ENCODE measurements at places on chromosomes 16 and 17.

DNA sequence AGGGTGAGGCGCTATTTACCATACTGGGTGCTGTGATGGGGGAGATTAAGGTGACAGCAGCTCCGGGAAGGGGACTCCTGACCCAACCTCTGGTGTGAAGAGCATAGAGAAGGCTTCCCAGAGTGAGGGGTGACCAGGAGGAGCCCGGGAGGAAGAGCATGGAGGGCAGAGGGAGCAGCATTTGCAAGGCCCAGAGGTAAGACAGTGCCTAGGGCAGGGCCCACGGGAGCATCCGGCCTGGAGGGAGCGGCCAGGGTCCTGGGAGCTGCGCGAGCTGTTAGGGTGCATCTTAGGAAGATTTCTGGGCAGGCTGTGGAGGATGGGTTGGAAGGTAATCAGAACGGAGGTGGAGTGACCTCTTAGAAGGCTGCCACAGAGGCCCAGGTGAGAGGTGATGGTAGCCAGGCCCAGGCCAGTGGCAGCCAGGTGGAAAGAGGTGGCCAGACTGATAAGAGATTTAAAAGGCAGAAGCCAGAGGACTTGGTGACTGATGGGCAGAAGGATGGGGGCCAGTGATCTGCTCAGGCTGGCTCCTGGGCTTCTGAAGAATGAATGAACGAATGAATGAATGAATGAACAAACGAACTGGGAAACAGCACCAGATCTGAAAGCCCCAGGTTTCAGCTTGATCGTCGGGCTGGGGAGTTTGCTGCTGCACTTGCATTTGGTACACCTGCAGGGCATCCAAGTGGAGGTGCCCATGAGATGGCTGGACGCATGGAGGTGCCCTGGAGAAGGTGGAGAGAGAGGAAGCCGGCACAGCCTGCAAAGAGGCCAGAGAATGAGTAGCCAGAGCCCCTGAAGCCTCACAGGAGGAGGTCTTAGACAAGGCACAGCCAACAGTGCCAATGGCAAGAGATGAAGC, 13.0 kb upstream of the TMEM92 start:
- no peak for DNase-seq

GRCh38 chr17:2724784-2725164, 13.2 kb upstream of the CLUH start:
- DNase-seq, result no peak

DNA sequence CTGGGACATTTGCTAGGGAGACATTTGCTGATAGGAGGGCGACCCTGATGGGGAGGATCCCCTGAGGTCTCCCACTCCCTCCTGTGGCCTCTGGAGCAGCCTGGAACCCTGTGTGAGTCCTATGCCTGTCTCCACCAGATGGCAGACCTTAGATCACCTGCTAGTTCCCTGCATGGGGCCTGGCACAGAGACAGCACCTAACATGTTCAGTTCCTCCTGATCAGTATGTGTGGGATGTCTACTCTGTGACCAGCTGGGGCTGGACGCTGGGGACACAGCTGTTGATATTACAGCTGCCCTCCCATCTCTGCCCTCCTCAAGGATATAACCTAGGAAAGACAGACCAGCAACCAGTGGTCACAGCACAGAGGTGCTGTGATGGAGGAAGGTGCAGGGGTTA, 1.1 kb upstream of the ADCY7 start:
- DNase-seq, result no peak

DNA sequence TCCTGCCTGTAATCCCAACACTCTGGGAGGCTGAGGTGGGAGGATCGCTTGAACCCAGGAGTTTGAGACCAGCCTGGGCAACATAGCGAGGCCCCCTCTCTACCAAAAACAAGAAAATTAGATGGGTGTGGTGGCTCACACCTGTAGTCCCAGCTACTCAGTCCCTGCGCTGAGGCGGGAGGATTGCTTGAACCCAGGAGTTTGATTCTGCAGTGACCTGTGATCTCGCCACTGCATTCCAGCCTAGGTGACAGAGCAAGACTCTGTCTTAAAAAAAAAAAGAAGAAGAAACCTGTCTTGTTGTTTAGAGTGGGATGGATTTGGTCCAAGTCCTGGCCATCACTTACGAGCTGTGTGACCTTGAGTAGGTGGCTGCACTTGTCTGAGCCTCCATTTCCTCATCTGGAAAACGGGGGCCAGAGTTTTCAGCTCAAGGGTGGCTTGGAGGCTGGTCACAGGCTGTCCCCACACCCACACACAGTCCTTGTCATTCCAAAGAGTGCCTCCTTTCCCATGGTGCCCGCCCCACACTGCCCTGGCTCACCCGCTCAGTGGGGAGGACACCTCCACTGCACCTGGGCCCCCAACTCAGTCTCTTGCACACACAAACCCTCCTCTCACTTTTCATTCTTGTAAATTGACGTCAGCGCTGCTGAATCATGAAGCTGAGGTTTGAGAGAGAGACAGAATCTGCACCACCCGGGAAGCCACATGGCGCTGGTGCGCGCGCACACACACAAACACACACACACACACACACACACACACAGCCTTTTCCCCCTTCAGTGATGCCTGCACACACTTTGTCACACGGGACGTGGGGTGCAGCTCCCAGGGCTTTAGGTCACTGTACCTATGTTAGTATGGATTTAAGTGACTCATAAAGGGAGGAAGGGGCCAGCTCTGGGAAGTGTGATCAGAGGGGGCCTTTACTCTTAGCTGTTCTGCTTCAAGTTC, 4.2 kb downstream of the SOCS1 start:
- DNase-seq, result no peak

All from smooth muscle cell of the brain vasculature (primary cell).